Cerebellum (tissue), 4 donors: ENCODE measurements at places on chromosomes 4 and X.

- DNase-seq: no peak
Observed at GRCh38 chrX:110600745-110601310, 194.8 kb downstream of the CHRDL1 start.

DNA sequence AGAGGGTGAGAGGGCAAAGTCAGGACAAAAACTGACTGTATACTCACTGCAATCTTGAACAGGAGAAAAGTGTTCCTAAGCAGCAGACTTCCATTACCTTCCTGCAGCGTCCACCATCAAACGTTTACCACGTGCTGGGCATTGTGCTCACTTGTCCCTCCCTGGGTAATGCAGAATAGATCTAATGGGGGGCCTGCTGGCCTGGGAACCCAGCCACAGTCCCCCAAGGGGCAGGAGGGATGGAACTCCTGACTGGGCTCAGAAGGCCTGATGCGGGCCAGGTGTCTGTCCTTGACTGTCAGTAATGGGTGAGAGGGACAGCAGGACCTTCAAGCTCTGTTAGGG lies 37.6 kb upstream of the FAM156A start:
- DNase-seq: no peak

- no peak for DNase-seq
Observed at GRCh38 chr4:84258905-84259830, 239.9 kb downstream of the NKX6-1 start.

GRCh38 chr4:74117024-74117534 lies 18.1 kb upstream of the CXCL2 start:
- DNase-seq: no peak

DNA sequence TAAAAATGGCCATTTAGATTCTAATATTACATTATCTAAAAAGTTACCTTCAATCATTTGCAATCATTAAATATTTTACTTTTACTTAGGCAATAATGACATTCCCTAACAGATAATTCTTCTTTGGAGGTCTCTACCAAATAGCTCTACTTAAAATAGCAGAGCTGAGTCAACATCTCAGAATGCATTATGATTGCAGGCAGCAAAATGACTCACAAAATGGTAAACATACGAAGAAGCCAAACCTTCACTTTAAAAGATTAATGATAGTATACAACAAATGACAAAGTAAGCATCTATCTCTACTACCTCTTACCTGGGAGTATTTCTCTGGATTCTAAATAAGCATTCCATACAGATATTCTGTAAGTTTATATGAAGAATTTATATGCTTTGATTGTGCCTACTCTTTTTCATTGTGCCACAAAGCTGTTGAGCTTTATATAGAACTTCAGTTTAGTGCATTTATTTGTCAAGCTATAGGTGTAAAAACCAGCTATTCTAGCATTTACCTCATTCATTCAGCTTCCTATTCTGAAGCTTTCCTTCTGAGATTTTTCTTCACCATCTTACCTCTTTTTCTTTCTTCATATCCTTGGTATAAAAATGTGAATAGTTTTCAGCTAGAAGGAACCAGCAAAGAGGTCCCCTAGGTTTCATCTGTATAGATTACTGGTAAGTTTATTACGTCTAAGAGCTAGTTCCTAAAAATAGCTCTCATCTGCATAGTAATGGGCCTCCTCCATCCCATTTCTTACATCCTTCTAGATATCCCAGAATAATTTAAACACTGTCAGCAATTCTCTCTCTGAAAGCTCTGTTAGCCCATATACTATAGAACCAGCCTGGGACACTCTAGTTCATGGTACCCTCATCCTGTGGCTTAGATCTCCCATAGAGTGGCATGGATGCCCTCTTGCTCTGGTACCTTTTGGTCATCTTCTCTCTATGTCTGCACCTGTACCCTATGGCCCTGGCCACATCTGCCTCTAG lies 17.2 kb upstream of the SPCS3 start:
- no peak for DNase-seq

DNA sequence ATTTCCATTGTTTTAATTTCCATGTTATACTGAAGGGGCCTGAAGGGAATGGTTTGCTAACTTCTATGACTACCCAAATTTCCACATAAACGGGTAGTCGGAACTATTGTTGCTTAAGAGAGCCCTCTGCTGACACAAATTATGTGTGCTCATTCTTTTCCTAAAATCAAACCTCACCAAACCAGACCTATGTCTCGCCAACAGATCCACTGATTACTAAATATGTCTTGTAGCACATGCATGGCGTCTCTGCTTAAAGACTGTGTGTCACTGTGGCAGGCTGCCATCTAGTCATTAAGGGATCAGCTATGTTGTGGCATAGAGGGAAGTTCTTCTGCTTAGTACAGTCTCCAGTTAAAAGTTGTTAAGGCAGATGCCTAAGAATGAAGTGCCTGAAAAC lies 25.1 kb downstream of the PIR start:
- peak; percentile 10 for DNase-seq

- DNase-seq: peak; percentile 54
Observed at GRCh38 chr4:89307446-89308160, at the start of gene GPRIN3. Gene GPRIN3 (minus strand): TSS chr4:89307800. CDS start chr4:89250110, 57,690 bp downstream.

- DNase-seq: no peak
Observed at GRCh38 chr4:16302648-16303047, 76.4 kb upstream of the TAPT1 start.

- no peak for DNase-seq
Observed at GRCh38 chrX:70497026-70497425, 52.4 kb downstream of the DLG3 start.
